ENCODE measurements at places on chromosomes 5 and 9. TPM values are rescaled to one million over a fixed set of nuclear protein-coding genes. Genes with fewer than 3 reads are reported as not detected.
A peak's percentile ranks its signal among the peaks of the same experiment; 100 is the strongest.

DNA sequence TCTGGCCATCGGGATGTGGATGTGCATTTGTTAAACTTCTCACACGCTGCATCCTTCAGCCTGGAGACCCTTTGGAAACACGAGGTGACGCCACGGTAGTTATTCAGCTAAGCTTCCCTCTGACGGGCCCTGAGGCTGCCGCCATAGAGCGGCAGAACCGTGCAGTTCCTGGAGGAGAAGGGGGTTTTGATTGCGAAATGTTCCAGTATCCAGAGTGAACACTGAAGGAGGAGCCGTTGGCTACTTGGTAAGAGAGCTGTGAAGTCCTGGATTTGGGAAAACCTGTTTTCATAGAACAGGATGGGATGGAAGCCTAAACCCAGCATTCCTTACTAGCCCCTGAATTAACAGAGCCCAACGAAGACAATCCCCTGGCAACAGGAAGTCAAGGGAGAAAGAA lies 23.0 kb upstream of the EXOC3 start:
- no peak overlapping the region for H3K4me3 ChIP-seq
- no peak for DNase-seq
- peaks cover 51% of the 10 kb centered on the region for H3K4me1 ChIP-seq
- H3K27ac ChIP-seq, result peak overlapping the region; percentile 68

- H3K27me3 ChIP-seq, result no peaks in the 10 kb centered on the region
- no peak for DNase-seq
- H3K4me1 ChIP-seq, result peaks cover 19% of the 10 kb centered on the region
Measured at GRCh38 chr9:94805585-94805984, 79.1 kb downstream of the AOPEP start.

GRCh38 chr5:53262348-53262970 lies 152.9 kb upstream of the MOCS2 start:
- H3K27me3 ChIP-seq, result no peaks in the 10 kb centered on the region
- no peak overlapping the region for H3K27ac ChIP-seq
- no peaks in the 10 kb centered on the region for H3K4me1 ChIP-seq
- H3K36me3 ChIP-seq, result no peaks in the 10 kb centered on the region

DNA sequence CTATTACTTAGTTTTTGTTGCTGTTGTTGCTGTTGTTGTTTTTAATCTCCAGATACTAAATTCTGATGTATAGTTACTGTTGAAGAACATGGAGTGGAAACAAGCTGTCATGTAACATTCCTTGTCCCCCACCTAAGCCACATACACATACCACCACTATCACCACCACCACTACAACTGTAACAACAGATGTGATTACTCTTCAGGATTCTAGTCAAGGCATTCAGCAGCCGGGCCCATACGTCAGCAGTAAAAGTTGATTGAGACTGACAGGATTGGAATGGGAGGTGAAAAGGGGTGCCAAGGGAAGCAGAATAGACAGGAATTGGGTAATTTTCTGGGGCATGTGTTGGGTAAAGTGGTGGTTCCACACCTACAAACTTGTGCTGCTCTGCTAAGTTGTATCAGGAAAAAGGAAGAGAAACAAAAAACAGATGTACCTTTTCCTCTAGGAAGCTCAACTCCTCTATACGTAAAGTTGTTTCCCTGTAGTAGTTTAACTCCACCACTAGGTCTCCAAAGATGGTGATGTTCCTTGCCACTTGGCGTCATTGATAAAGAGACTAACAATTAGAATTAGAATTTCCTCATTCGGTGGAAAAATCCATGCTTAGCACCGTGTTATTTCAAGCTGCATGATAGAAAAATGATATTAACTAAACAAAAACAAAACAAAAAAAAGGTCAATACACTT lies 138.6 kb downstream of the ARRDC3 start:
- H3K4me3 ChIP-seq, result no peak overlapping the region
- no peaks in the 10 kb centered on the region for H3K4me1 ChIP-seq
- no peak for DNase-seq
- no peak overlapping the region for H3K27ac ChIP-seq
- no peaks in the 10 kb centered on the region for H3K27me3 ChIP-seq
- peaks cover 4% of the 10 kb centered on the region for H3K36me3 ChIP-seq

DNA sequence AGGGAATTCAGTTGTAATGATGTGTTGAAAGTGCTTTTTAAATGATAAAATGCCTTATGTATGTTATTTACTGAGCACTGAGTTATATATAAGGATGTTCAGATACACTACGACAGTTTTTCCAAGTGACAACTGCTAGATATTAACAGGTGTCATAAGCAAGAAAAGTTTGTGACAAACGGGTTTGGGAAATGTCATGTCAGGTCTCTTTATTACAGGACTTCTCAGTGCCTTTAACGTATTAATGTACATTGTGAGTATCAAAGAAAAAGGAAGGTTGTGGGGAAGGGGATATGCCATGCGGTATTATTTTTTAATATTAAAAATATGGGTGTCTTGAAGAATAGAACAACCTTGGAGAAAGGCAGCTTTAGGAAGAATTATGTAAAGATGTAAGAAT lies 56.4 kb downstream of the RAI14 start:
- H3K27me3 ChIP-seq, result peaks cover 4% of the 10 kb centered on the region
- H3K36me3 ChIP-seq, result no peaks in the 10 kb centered on the region
- H3K4me1 ChIP-seq, result no peaks in the 10 kb centered on the region
- no peak overlapping the region for H3K27ac ChIP-seq

DNA sequence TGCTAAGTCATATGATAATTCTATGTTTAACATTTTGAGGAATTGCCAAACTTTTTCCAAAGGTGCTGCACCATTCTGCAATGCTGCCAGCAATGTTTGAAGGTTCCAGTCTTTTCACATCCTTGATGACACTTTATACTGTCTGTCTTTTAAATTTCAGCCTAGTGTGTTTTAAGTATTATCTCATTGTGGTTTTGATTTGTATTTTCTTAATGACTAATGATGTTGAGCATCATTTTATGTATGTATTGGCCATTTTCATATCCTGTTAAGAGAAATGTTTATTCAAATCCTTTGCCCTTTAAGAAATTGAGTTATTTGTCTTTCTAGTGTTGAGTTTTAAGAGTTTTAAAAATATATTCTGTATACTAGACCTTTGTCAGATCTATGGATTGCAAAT lies 5.0 kb upstream of the TEX48 start:
- H3K27ac ChIP-seq, result peak overlapping the region; percentile 77
- no peak for DNase-seq
- H3K4me3 ChIP-seq, result no peak overlapping the region
- peaks cover 54% of the 10 kb centered on the region for H3K36me3 ChIP-seq
- peaks cover 84% of the 10 kb centered on the region for H3K4me1 ChIP-seq
- no peaks in the 10 kb centered on the region for H3K27me3 ChIP-seq

DNA sequence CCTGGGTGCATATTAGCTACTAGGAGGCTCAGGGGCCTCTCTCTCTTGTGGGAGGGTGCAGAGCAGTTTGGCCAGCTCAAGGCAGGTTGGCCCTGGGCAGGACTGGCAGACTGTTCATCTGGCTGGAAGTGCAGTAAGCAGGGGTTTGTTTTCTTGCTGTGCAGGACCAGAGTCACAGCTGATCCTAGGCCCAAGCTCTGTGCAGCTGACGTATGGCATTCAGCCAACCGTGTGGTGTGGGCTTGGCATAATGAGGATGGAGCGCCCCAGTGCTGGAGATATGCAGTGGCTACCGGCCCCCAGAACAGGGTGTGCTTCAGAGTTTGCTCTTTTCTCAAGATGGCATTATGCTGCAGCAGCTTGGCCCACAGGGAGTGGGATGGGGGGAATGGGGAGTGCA lies 31.0 kb upstream of the PHF24 start:
- H3K27me3 ChIP-seq, result peaks cover 23% of the 10 kb centered on the region
- no peaks in the 10 kb centered on the region for H3K4me1 ChIP-seq
- H3K36me3 ChIP-seq, result peaks cover 5% of the 10 kb centered on the region
- no peak for DNase-seq
- H3K27ac ChIP-seq, result no peak overlapping the region

- no peaks in the 10 kb centered on the region for H3K27me3 ChIP-seq
- H3K4me3 ChIP-seq, result no peak overlapping the region
- H3K36me3 ChIP-seq, result no peaks in the 10 kb centered on the region
- no peak overlapping the region for H3K27ac ChIP-seq
Measured at GRCh38 chr5:99368726-99369125, 439.9 kb upstream of the CHD1 start.

The FSTL4 gene
- total RNA-seq, result not detected

The ADAMTSL2 gene
- not detected for total RNA-seq

The GABBR2 gene
- total RNA-seq, result not detected

The C5orf52 gene
- not detected for total RNA-seq
